Activated CD4-positive, alpha-beta memory T cell treated with anti-CD3 and anti-CD28 coated beads, Interleukin-2, amount 10 ng/mL, durations not matched to agents 7 days and 5 days (primary cell): ENCODE measurements at places on chromosomes 3 and 15. TPM values are rescaled to one million over a fixed set of nuclear protein-coding genes. Genes with fewer than 3 reads are reported as not detected.
A peak's percentile ranks its signal among the peaks of the same experiment; 100 is the strongest.

DNA sequence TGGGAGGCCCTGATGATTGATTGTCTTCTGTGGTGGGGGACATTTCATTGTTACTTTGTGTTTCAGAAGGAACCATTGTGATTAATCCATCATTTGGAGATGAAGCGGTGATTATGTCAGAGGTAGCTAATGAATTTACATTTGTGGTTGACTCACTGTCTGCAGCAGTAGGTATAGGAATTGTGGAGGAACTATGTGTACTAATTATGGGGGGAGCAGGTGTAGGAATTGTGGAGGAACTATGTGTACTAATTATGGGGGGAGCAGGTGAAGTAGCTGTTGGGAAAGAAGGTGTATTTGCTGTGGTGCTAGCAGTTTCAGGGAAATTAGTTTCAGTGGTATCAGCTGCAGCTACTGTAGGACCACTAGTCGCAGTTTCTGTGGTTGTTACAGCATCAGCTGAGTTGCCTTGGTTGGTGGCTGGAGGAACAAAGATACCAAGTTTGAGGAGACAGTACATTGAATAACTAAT is 6.9 kb downstream of the MUC13 start:
- H3K36me3 ChIP-seq, result no peaks in the 10 kb centered on the region

- no peaks in the 10 kb centered on the region for H3K4me1 ChIP-seq
- DNase-seq, result no peak
- no peak overlapping the region for H3K4me3 ChIP-seq
- no peaks in the 10 kb centered on the region for H3K36me3 ChIP-seq
Measured at GRCh38 chr15:71226536-71227455, 111.5 kb downstream of the THSD4 start.

- DNase-seq, result no peak
- no peak overlapping the region for H3K27ac ChIP-seq
- peaks cover 5% of the 10 kb centered on the region for H3K27me3 ChIP-seq
- H3K36me3 ChIP-seq, result no peaks in the 10 kb centered on the region
- H3K4me3 ChIP-seq, result no peak overlapping the region
Measured at GRCh38 chr3:50433954-50434353, 69.5 kb downstream of the CACNA2D2 start.

GRCh38 chr15:78130466-78131294 is 565 bp downstream of the CIB2 start:
- H3K4me1 ChIP-seq, result peaks cover 23% of the 10 kb centered on the region
- peaks cover 2% of the 10 kb centered on the region for H3K27me3 ChIP-seq
- peak overlapping the region; percentile 76 for H3K4me3 ChIP-seq

DNA sequence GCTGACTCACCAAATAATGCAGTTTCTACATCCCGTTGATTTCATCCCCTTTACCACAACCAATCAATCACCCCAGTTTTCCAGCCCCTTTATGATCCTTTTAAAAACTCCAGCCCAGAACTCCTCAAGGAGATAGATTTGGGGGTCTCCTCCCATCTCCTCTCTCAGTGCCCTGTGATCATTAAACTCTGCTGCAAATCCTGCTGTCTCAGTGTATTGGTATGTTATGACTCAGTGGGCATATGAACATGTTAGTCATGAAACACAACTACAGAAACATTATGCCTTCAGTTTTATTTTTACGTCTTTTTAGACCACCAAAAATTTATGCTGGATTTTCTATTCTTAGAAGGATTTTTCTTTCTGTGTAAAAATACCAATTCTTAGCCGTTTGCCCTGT is 213.7 kb downstream of the DIPK2A start:
- DNase-seq, result no peak
- no peak overlapping the region for H3K27ac ChIP-seq
- no peak overlapping the region for H3K4me3 ChIP-seq
- no peaks in the 10 kb centered on the region for H3K4me1 ChIP-seq

Gene STRA6
- total RNA-seq, result not detected

GRCh38 chr15:72034351-72034750 is 83.6 kb downstream of the MYO9A start:
- peaks cover 9% of the 10 kb centered on the region for H3K36me3 ChIP-seq
- no peak overlapping the region for H3K4me3 ChIP-seq
- no peak overlapping the region for H3K27ac ChIP-seq
- no peak for DNase-seq

- no peak overlapping the region for H3K27ac ChIP-seq
- DNase-seq, result no peak
- H3K4me3 ChIP-seq, result no peak overlapping the region
- H3K36me3 ChIP-seq, result no peaks in the 10 kb centered on the region
- no peaks in the 10 kb centered on the region for H3K4me1 ChIP-seq
Measured at GRCh38 chr3:29324180-29324651, 43.3 kb downstream of the RBMS3 start.

- H3K27ac ChIP-seq, result no peak overlapping the region
- no peak for DNase-seq
- H3K4me1 ChIP-seq, result no peaks in the 10 kb centered on the region
- no peaks in the 10 kb centered on the region for H3K36me3 ChIP-seq
- H3K4me3 ChIP-seq, result no peak overlapping the region
Measured at GRCh38 chr3:89851974-89852621, 744.7 kb downstream of the EPHA3 start.

Gene RBP2
- total RNA-seq, result not detected

GRCh38 chr15:32119694-32120330 is 89.5 kb downstream of the CHRNA7 start:
- no peak overlapping the region for H3K4me3 ChIP-seq
- no peak for DNase-seq
- H3K27me3 ChIP-seq, result peaks cover 5% of the 10 kb centered on the region
- H3K36me3 ChIP-seq, result no peaks in the 10 kb centered on the region

Gene RASL12
- not detected for total RNA-seq

- no peak for DNase-seq
- no peaks in the 10 kb centered on the region for H3K36me3 ChIP-seq
- no peak overlapping the region for H3K4me3 ChIP-seq
Measured at GRCh38 chr3:116378077-116378476, 67.2 kb downstream of the LSAMP start.

GRCh38 chr3:144029769-144030168 is 58.1 kb downstream of the DIPK2A start:
- H3K4me3 ChIP-seq, result no peak overlapping the region
- peaks cover 9% of the 10 kb centered on the region for H3K4me1 ChIP-seq
- no peak for DNase-seq
- no peak overlapping the region for H3K27ac ChIP-seq

Gene NUDT16
- 12.4 TPM for total RNA-seq
